ENCODE measurements at places on chromosomes 1 and 21. TPM values are rescaled to one million over a fixed set of nuclear protein-coding genes. Genes with fewer than 3 reads are reported as not detected.

The UBE2U gene
- 0.42 TPM for polyA plus RNA-seq

The HPDL gene
- 3.7 TPM for polyA plus RNA-seq

The ATP6V1G3 gene
- 2.6 TPM for polyA plus RNA-seq

The PYHIN1 gene
- 0.20 TPM for polyA plus RNA-seq

The ADAMTS5 gene
- polyA plus RNA-seq: 22.0 TPM

The FCN3 gene
- polyA plus RNA-seq: 3.3 TPM

The KRTAP10-2 gene
- not detected for polyA plus RNA-seq

The TDRD5 gene
- polyA plus RNA-seq: 5.2 TPM

The THBS3 gene
- polyA plus RNA-seq: 35.1 TPM

The TRABD2B gene
- 27.9 TPM for polyA plus RNA-seq

The CACNA1E gene
- 0.82 TPM for polyA plus RNA-seq

The TBX19 gene
- 3.8 TPM for polyA plus RNA-seq

The UBL4B gene
- polyA plus RNA-seq: not detected

The TNFRSF25 gene
- polyA plus RNA-seq: 25.7 TPM

The RNU1-1 gene
- not detected for polyA plus RNA-seq

The LRIG2 gene
- 21.4 TPM for polyA plus RNA-seq

The LCE2D gene
- polyA plus RNA-seq: not detected

The MAEL gene
- polyA plus RNA-seq: 3.3 TPM

The SNX27 gene
- polyA plus RNA-seq: 24.7 TPM

The HRNR gene
- polyA plus RNA-seq: 0.57 TPM

The ACTN2 gene
- polyA plus RNA-seq: 0.92 TPM

The SLFNL1 gene
- polyA plus RNA-seq: 0.23 TPM

The S100A9 gene
- polyA plus RNA-seq: 27.6 TPM

The ARHGAP29 gene
- 90.5 TPM for polyA plus RNA-seq

The CREB3L4 gene
- 34.4 TPM for polyA plus RNA-seq

The TESK2 gene
- 7.3 TPM for polyA plus RNA-seq

The CYYR1 gene
- 56.0 TPM for polyA plus RNA-seq

The ARTN gene
- polyA plus RNA-seq: 1.4 TPM

Measured in renal cortex interstitium (tissue), 15 donors.